ENCODE measurements at places on chromosomes 3 and 15. TPM values are rescaled to one million over a fixed set of nuclear protein-coding genes. Genes with fewer than 3 reads are reported as not detected.

GRCh38 chr3:190886945-190887344 lies 24.5 kb upstream of the GMNC start:
- no peaks in the 10 kb centered on the region for H3K36me3 ChIP-seq
- H3K27ac ChIP-seq = no peak overlapping the region
- H3K27me3 ChIP-seq = no peaks in the 10 kb centered on the region
- no peak overlapping the region for H3K4me3 ChIP-seq
- no peak for DNase-seq

DNA sequence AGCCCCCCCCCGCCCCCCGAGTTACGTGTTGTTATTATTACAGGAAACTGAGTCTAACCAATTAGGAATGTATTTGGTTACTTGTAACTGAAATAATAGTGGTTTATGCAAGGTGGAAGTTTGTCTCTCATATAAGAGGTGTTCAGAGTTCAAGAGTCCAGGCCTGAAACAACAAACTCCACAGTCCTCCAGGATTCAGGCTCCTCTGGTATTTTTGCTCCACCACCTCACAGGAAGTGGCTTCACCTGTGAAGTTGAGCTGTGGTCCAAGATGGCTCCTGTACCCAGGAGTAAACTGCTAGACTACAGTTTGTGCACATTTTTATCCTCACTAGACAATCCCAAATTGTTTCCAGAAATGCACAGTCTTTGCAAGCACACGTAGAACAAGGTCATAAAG lies 27.3 kb downstream of the MOBP start:
- no peak for DNase-seq
- no peaks in the 10 kb centered on the region for H3K27me3 ChIP-seq
- H3K36me3 ChIP-seq = no peaks in the 10 kb centered on the region
- H3K4me3 ChIP-seq = no peak overlapping the region
- no peak overlapping the region for H3K27ac ChIP-seq

GRCh38 chr3:102036017-102036416 lies 186.7 kb downstream of the NFKBIZ start:
- DNase-seq = no peak
- no peaks in the 10 kb centered on the region for H3K4me1 ChIP-seq
- H3K27ac ChIP-seq = no peak overlapping the region
- no peaks in the 10 kb centered on the region for H3K36me3 ChIP-seq
- H3K27me3 ChIP-seq = no peaks in the 10 kb centered on the region

DNA sequence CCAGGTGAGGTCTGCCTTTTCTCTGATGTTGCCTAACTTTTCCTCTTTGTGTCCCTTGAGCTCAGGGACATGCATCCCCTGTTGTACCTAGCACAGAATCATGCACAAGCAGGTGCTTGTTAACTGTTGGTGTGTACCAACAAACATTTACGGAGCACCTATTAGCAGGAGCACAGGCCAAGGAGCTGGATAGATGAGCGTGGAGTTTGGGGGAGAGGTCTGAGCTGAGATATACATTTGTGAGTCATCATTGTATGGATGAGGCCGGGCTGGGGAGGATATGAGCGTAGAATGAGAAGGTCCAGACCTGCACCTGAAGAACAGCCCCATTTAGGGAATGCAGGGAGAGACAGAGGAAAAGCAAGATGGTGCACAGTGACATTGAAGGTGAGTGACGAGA lies 53.4 kb downstream of the SMAD3 start:
- DNase-seq = no peak
- peaks cover 74% of the 10 kb centered on the region for H3K4me1 ChIP-seq
- no peaks in the 10 kb centered on the region for H3K27me3 ChIP-seq
- H3K27ac ChIP-seq = no peak overlapping the region
- H3K4me3 ChIP-seq = no peak overlapping the region

Gene FGF12
- 3.9 TPM for total RNA-seq

Gene DPPA2
- total RNA-seq = not detected

Gene ALG3
- 30.1 TPM for total RNA-seq

Gene IQCF5
- not detected for total RNA-seq

Gene RBMS3
- total RNA-seq = 58.5 TPM

Gene BRK1
- 116 TPM for total RNA-seq
